ENCODE measurements at places on chromosomes 4 and X.

DNA sequence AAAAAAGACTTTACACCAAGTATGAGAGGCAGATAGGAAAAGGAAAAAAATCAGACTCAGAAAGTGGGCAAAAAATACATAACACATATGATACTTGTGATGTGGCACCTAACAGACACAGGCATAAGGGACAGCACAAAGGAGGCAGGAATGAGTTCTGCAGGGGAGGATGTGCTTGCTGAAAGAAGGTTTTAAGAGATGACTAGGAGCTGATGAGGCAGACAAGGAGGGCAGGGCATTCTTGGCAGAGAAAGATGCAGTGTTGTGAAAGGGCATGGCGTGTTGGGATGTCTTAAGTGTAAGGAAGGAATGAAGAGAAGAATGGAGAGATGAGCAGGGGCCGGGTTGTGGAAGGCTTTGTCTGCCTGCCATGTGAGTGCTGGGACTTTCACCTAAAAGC lies 49.7 kb upstream of the TMEM154 start:
- no peak for DNase-seq

DNA sequence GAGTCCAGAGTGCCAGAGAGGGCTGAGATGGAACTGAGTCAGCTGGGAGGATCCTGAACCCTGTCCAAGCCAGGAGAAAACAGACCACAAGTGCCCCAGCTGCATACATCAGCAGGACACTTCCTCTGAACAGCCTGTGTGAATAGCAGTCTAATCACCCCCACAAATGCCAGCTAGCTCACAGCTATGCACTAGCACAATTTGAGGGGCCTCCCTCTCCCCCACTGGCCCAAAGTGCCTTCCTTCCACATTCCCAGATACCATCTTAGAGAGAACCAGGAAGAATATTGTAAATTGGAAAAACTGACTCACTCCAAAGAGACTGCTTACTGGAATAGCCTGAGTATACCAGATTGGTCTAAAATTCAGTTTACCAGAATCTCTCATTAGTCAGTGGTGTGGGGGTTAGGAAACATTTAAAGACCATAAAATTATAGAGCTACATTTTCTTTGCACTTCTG lies 292.6 kb upstream of the KLF3 start:
- no peak for DNase-seq

DNA sequence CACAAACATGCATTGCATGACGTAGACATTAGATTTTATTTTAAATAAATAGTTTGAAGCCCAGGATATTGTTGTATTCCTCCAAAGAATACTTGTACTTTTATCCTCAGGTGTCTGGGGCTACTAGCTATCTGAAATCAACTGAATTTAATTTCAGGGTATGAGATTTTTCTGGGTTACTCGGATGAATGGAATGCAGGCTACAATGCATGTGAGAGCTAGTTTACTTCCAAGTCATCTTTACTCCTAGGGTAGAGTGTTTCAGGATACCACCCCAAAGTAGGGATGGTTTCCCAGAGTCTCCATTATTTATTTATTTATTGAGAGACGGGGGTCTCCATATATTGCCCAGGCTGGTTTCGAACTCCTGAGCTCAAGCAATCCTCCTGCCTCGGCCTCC lies 66.4 kb downstream of the HPRT1 start:
- DNase-seq, result no peak

GRCh38 chr4:144740316-144740715 lies 94.4 kb downstream of the HHIP start:
- DNase-seq, result no peak

Measured in germinal center (tissue), 1 donor.